ENCODE measurements at places on chromosomes 11 and 22.

GRCh38 chr11:130528298-130529261, 80.1 kb downstream of the ADAMTS15 start:
- DNase-seq = no peak

GRCh38 chr11:126497581-126498122, 142.2 kb downstream of the ST3GAL4 start:
- DNase-seq = no peak

- no peak for DNase-seq
Observed at GRCh38 chr11:134001596-134001995, 44.8 kb upstream of the IGSF9B start.

- no peak for DNase-seq
Observed at GRCh38 chr22:44882226-44882905, 127.4 kb downstream of the PHF21B start.

GRCh38 chr22:38110863-38111852, 674 bp upstream of the BAIAP2L2 start:
- DNase-seq = no peak

DNA sequence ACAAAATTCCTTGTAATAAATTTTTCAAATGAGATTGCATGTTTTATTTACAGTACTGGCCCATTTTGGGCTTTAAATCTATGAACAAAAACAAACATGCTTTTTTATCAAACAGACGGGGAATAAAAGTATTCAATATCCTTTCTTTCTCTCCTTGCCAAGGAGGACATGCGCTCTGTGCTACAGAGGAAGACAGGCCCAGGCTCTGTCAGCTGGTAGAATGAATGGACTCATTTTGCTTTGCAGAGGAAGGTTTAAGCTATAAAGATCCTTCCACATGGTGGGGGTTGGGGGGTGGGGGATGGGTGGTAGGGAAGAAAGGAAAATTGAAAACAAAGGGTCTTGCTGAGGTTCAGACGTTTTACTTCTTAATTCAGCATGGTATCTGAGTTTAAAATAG, 575.6 kb downstream of the INSC start:
- no peak for DNase-seq

DNA sequence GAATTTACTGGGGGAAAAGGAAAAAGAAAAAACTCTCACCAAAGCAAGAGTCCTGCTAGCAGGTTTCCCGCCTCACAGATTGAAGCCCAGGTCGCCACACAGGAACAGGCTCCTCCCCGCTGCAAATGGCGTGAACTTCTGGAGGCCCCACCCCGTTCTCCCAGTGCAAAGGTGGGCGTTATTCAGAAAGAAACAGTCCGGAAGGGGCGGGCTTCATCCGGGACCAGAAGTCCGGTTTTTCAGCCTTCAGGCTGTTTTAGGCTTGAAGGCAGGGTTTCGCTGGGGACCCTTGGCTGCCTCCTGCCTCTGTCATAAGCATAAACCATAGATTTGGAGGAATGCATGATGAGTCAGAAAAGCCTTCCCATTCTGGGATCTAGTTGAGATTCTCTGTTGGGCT, 148.3 kb upstream of the POU2AF2 start:
- no peak for DNase-seq

GRCh38 chr11:85517272-85517671, 109.9 kb downstream of the DLG2 start:
- DNase-seq = no peak

DNA sequence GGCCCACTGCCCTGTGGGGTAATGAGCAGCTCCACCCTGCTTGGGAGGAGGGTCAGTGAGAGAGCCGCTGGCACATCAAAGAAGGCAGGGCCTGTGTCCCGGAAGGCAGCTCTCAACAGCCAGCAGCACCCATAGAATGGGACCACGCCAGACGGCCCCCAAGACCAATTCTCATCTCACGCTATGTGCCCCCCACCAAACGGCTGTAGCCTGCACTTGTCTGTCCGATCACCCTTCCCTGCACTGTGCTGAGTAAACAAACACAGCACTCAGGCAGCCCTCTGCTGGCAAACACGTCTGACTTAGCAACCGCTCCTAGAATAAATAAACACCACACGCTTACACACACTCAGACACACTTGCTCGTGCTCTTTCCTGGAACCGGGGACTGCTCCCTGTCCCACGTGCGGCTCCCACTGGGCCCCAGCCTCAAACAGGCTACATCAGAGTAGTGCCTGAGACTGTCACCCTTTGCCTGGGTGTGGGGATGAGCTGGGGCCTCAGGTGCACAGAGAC, 53.2 kb upstream of the CDON start:
- DNase-seq = no peak

- no peak for DNase-seq
Observed at GRCh38 chr11:7270233-7270865, 18.6 kb downstream of the SYT9 start.

DNA sequence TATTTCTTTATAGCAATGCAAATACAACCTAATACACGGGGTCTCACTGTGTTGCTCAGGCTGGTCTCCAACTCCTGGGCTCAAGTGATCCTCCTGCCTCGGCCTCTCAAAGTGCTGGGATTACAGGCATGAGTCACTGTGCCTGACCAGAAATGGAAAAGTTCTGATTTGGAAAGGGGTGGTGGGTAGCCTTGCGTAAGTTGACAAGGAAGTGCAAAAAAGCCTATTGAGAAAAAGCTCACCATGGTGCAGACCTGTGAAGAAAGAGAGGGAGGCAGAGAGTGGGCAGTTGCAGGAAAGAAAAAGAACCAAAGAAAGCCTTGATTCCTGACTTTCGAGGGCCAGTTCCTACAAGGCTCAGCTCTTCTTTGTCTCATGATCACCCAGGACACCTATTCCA, 27.1 kb downstream of the AGBL2 start:
- no peak for DNase-seq

- DNase-seq = no peak
Observed at GRCh38 chr22:21961886-21962654, 9.4 kb upstream of the PPM1F start.

DNA sequence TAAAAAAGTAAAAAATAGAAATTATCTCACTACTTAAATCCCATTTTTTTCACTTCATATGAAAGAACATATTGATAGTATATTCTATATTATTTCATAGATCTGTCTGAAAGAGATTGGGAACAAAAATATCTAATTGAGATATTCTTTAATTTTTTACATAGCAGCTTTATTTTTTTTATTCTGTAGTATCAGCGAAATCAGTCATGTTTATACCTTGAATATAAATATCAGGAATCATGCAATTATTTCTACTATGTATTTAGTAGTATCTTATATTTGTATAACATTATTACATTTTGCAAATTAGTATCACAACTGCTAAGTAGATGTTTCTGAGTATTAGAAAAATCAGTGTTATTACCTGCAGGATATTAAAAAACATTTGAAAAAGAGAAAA, 20.4 kb downstream of the C11orf54 start:
- DNase-seq = no peak

GRCh38 chr11:15278128-15278527, 163.4 kb downstream of the INSC start:
- DNase-seq = no peak

DNA sequence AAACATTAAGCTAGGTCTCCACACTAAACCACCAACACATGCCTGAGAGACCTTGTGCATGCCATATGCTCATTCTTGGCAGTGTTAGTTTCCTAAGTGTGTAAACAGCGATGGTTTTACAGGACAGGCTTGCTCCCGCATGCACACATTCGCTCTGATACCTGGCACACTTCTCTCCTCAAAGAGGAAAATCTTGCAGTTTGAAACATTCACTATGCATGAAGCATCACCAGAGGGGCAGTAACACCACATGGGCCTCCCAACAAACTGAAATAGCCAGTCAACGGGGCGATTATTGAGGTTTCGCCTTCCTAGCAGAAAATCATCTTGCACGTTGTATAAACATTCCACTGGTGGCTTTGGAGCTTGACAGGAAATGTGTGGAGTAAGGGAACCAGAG, 52.6 kb downstream of the ABTB2 start:
- no peak for DNase-seq

DNA sequence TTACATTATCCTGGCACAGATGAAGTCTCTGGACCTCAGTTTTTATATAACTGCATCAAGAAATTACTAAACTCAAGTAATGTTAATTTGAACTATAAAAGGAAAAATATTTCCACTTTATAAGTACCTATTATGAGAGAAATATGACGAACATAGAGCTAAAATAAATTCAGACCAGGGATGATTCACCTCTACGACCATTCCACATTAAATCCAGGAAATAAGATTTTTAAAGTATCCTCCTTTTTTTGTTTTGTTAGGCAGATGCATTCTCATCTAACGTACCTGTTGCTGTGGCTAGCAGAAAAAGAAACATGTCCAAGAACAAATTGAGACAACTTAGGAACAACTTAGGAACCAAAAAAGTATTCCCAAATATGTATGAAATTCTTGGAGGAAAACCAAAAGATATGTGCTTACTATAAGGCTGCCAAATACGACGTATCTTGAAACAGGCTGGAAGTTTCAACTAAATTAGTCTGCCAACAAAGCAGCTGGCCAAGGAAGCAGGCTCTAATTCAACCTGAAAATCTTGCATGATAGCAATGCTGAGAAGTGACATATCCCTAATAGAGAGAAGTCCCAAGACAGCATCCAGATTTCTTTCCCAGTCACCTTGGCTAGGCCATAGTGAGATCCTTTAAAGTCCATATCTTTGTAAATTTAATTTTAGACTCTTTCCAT, 15.7 kb downstream of the SPTY2D1 start:
- no peak for DNase-seq

GRCh38 chr11:93729129-93729616, 12.1 kb downstream of the TAF1D start:
- DNase-seq = no peak

DNA sequence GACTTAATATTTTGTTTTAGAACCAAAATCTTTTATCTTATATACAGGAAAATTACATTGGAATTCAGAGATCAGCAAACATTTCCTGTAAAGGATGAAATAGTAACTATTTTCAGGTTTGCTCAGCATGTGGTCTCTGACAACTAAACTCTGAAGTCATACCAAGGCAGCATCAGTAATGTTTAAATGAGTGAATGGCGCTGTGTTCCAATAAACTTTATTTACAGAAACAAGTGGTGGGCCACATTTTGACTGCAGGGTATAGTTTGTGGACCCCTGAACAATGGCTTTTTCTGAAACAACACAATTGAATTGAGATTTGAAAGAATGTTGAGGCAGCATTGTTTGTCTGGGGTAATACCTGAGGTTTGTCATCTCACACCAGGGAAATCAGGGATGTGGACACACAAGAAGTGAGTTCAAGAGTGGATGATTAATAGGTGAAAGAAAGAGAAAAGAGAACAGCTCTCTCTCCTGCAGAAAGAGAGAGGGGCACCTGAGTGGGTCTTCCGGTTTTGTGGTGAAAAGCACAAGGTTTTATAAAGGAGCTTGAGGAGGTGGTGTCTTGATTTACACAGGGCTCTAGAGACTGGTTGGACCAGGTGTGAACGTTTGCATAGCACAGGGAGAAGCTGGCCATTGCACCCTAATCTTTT, 113.5 kb upstream of the VPREB1 start:
- no peak for DNase-seq

DNA sequence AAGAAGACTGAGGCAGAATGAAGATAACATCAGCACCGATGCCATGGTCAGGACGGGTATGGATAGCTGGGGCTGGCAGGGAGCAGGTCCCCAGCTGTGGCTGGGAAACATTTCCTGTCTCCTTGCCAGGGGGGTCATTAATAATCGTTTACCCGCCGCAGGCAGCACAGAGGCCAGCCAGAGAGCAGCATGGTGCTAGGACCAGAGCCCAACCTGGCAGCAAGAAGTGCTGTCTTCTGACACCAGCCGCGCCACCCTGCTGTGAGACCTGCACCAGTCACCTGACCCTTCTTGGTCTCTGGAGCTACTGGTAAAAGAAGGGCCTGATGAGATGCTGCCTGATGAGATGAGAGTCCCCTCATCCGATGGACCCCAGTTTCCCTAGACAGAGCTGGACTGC, 36.3 kb downstream of the PDE2A start:
- no peak for DNase-seq

- DNase-seq = no peak
Observed at GRCh38 chr11:134071766-134072402, 3.0 kb downstream of the JAM3 start.

- no peak for DNase-seq
Observed at GRCh38 chr11:110832539-110832938, 120.3 kb upstream of the ARHGAP20 start.

DNA sequence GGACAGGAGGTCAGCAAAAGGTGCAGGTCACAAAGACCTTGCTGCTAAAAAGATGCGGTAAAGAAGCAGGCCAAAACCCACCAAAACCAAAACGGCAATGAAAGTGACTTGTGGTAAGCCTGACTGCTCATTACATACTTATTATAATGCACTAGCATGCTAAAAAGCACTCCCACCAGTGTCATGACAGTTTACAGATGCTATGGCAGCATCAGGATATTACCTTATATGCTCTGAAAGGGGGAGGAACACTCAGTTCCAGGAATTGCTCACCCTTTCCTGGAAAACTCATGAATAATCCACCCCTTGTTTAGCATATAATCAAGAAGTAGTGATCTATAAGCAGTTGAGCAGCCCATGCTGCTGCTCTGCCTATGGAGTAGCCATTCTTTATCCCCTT, 45.2 kb upstream of the SLC5A12 start:
- no peak for DNase-seq

GRCh38 chr11:102109896-102110760, at the start of gene YAP1:
Gene YAP1, plus strand, starts transcription at chr11:102110447. Its CDS starts 402 bp downstream, at chr11:102110849.
- DNase-seq = peak; percentile 44

- peak; percentile 15 for DNase-seq
Observed at GRCh38 chr11:62124186-62125113, 639 bp downstream of the INCENP start.

- DNase-seq = no peak
Observed at GRCh38 chr11:47485107-47485506, 36.2 kb upstream of the RAPSN start.

DNA sequence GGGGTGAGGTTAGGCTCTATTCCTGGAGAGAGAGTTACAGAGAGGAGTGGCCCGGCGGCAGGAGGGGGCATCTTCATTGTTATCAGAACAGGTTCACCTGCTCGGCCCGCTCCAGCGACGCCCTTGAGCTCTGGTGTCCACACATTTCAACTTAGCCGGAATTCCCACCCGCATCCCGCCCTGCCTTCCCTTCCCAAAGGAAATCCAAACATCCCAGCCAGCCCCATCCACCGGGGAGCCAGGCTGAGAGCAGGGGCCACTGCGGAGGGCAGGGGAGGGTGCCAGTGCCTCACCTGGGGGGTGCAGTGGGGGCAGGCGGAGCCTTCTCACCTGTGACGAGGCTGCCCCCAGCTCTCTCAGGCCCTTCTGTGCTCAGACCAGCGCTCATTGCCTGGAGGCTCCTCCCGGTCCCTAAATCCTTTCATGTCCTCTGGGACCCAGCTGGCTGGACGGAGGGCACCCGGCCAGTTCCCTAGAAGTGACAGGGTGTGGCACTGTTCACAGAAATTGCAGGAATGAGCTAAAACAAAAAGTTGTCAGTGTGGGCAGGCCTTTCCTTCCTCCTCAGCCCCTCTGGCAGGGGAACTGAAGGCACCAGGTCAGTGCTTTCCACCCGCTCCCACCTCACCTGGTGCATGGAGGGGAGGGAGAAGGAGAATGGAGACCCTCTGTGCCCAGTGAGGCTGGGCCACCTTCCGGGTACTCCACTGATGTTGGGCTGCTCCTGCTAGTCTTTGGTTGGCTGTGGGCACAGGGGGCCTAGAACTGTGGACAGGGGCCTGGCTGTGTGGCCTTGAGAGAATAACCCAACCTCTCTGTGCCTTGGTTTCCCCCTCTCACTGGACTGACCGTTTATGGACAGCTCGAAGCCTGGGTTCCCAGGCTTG, 2.2 kb upstream of the MRGPRG start:
- no peak for DNase-seq

- DNase-seq = no peak
Observed at GRCh38 chr11:92897487-92897886, 72.0 kb upstream of the MTNR1B start.

Measured in stimulated activated CD4-positive, alpha-beta T cell treated with anti-CD3 and anti-CD28 coated beads, TNF-alpha, amount 100 ng/mL, for 48 hours (primary cell).